ENCODE measurements at places on chromosomes 6 and 20. TPM values are rescaled to one million over a fixed set of nuclear protein-coding genes. Genes with fewer than 3 reads are reported as not detected.

Gene ADGB
- not detected for total RNA-seq

Gene SLC32A1
- not detected for total RNA-seq

Gene KIFC1
- 125 TPM for total RNA-seq

Gene MCHR2
- total RNA-seq: not detected

- no peak overlapping the region for H3K27ac ChIP-seq
- no peak for DNase-seq
- H3K4me3 ChIP-seq: no peak overlapping the region
- no peaks in the 10 kb centered on the region for H3K36me3 ChIP-seq
- H3K27me3 ChIP-seq: no peaks in the 10 kb centered on the region
- no peaks in the 10 kb centered on the region for H3K4me1 ChIP-seq
These were observed 231.5 kb downstream of the C6orf118 start for GRCh38 chr6:165077876-165078275.

DNA sequence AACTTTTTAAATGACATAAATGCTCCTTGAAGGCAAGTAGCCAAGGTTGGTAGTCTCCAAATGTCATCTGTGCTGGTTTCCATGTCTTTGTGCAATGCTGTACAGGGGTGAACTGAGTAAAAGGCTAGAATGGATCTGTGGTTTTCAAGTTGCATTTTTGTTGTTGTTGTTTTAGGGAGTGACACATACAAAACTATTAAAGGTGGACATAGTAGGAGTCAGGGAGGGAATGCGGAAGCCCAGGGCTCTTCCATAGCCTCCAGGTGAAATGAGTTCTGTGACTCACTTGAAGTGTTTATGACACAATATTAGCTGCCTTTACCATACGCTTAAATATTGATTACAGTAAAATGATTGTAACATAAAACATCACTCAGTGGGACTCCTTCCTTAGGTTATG lies 22.5 kb upstream of the QKI start:
- H3K4me3 ChIP-seq: no peak overlapping the region
- no peaks in the 10 kb centered on the region for H3K36me3 ChIP-seq
- peaks cover 2% of the 10 kb centered on the region for H3K4me1 ChIP-seq
- DNase-seq: no peak

DNA sequence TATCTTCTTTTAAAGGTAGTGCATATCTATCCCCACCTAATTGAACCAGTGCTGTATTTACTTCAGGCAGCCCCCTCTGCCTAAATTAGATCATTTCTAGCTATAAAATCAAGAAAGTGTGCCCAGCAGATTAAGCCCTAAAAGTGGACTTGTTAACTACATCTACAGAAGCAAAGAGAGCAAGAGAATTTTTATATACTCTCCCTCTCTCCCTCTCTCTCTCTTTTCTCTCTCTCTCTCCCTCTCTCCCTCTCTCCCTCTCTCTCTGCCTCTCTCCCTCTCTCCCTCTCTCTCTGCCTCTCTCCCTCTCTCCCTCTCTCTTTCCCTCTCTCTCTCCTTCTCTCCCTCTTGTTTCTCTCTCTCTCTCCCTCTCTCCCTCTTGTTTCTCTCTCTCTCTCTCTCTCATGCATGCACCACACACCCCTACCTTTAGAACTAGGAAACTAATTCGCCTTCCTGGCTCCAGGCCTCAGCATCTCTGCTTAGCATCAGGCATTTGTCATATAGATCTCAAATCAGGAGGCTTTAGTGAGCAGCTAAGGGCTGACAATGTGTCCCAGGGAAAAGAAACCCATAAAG lies 71.4 kb downstream of the FOXA2 start:
- no peak overlapping the region for H3K27ac ChIP-seq
- H3K27me3 ChIP-seq: no peaks in the 10 kb centered on the region
- no peak overlapping the region for H3K4me3 ChIP-seq
- no peaks in the 10 kb centered on the region for H3K36me3 ChIP-seq
- DNase-seq: no peak

DNA sequence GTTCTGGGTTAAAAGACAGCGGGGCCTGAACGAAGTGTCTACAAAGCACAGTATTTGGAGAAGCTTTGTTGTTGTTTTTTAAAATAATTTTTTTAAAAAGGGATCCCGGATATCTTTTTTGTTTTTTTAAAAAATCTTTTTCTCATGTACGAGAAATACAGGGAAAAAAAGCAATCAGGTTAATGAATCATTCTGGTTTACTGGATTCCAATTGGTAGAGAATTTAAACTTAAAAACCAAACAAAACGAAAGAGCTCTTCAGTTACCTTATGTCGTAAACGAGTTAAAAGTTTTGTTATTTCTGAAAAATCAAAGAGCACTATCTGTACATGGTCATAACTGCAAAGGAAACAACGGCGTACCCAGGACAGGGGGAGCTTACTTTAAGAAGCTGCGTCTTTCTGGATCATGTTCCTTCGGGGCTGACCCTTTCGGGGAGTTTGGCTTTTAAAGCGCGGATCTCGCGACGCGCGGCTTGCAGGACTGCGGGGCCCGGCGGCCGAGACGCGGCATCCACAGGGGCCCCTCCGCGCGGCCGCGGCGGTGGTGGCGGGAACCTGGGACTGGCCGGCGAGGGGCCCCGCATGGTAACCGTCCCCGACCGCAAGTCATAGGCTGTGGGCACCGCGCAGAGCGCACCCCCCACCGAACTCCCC lies 927 bp downstream of the IL20RA start:
- peaks cover 5% of the 10 kb centered on the region for H3K4me1 ChIP-seq
- H3K27me3 ChIP-seq: peaks cover 87% of the 10 kb centered on the region
- no peak for DNase-seq
- no peaks in the 10 kb centered on the region for H3K36me3 ChIP-seq

DNA sequence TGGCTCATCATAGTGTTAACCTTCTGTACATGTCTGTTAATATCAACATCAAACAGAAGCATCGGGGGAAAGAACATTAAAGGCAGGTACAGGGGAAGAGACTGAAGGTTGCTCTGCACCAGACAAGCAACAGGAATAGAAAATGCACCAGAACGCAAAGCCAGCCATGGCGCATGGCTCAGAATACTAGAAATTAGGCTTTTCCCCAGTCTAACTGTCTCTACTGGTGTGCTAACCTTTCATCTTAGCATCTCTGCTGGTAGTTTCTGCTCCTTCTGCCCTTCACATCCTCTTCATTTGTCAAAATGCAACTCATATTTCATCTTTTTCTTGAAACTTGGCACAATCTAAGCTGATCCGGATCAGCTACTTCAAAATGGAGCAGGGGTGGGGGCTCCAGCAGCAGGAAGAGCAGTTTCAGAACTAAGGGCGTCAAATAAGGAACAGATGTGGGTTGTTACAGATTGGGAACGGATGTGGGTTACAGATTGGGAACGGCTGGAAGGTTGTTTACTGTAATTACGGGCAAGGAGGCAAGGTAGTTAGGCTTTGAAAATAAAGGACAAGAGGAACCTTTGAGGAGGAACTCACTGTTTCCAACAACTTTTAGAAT lies 13.1 kb upstream of the RNASET2 start:
- no peaks in the 10 kb centered on the region for H3K27me3 ChIP-seq
- DNase-seq: no peak
- peaks cover 26% of the 10 kb centered on the region for H3K4me1 ChIP-seq
- no peak overlapping the region for H3K4me3 ChIP-seq

All from activated CD4-positive, alpha-beta memory T cell treated with anti-CD3 and anti-CD28 coated beads, Interleukin-2, amount 10 ng/mL, durations not matched to agents 7 days and 5 days (primary cell).